Fibroblast of lung (primary cell): ENCODE measurements at places on chromosomes 16 and 17. TPM values are rescaled to one million over a fixed set of nuclear protein-coding genes. Genes with fewer than 3 reads are reported as not detected.

ABI3 gene
- not detected in 2 replicates for total RNA-seq

DNA sequence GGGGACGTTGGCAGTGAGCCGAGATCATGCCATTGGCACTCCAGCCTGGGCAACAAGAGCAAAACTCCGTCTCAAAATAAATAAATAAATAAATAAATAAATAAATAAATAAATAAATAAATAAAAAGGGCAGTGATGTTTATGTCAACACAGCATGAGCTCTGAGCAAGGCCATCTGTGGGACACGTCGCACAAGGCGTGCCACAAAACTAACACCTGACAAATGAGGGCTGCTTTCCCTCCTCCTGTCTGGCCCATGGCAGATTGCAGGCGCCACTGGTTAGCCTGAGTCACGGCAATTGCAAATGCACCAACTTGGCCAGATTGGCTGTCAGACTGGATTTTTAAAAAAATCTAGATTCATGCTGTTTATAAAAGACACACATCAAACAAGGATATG lies 25.9 kb upstream of the SPNS3 start:
- H3K36me3 ChIP-seq: no peaks in the 10 kb centered on the region
- H3K4me1 ChIP-seq: no peaks in the 10 kb centered on the region
- H3K4me3 ChIP-seq: no peak overlapping the region
- DNase-seq: peak; percentile 10
- no peak overlapping the region for H3K27ac ChIP-seq
- no peaks in the 10 kb centered on the region for H3K27me3 ChIP-seq

DNA sequence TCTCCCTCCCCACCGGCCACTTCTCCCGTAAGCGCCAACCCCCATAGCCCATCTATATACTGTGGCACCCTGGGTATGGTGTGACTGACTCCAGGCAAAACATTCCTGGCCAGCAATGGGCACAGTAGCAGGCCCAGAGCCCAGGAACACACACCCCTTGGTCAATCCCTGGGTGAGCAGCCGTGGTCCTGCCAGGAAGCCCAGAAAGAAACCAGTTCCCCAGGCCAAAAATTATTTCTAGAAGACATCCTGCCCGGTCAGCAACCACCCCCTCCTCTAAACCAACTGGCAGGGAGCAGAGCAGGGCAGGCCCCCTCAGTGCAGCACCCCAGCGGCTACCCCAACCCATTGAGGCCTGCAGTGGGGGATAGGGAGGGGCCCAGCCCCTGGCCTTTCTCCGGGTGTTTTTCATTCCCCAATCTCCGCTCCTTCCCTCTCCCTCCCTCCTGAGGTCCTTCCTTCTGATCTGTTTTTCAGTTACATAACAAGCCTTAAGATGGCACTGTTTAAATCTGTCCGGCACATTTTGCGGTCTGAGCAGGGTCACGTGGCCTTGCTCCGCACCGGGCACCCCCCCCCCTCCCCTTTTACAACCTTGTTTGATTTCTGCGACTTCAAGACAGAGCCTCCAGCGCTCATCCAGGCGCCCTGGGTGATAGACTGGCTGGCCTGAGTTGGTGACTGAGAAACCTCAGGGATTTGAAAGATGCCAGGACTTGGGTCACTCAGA lies 2.0 kb downstream of the NPTX1 start:
- peaks cover 21% of the 10 kb centered on the region for H3K27me3 ChIP-seq
- peaks cover 3% of the 10 kb centered on the region for H3K4me1 ChIP-seq
- H3K4me3 ChIP-seq: peak overlapping the region; percentile 46
- DNase-seq: peak; percentile 44
- H3K36me3 ChIP-seq: peaks cover 7% of the 10 kb centered on the region

DNA sequence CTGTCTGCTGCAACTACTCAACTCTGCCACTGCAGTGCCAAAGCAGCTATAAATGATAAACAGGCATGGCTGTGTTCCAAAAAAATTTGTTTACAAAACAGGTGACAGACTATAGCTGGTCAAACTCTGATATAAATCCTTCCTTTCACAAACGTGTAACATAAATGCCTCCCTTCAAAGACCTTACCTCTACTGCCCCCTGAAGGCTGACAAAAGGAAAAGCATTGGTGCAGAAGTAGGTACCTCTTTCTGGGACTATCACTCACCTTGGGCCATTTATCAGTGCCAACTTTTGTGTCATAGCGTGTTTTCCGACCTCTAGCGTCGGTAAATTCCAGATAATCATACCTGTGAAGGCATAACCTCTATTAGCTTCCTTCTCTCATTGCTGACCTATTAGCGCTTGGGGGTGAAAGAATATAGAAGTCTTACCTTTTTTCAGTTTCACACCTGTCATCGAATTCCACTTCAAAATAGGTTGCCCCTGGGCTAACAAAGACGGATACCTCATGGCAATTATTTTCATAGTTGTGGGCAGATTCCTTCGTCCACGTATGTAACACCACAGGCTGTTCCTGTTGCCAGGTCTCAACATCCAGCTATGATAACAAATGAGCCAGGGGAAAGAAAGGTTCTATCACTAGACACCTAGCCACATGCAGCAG lies 67.9 kb downstream of the ZZEF1 start:
- peaks cover 26% of the 10 kb centered on the region for H3K36me3 ChIP-seq
- no peak overlapping the region for H3K4me3 ChIP-seq
- H3K27me3 ChIP-seq: no peaks in the 10 kb centered on the region
- H3K27ac ChIP-seq: no peak overlapping the region
- DNase-seq: peak; percentile 35

GRCh38 chr16:82773018-82773417 lies 146.2 kb downstream of the CDH13 start:
- H3K4me1 ChIP-seq: no peaks in the 10 kb centered on the region
- H3K4me3 ChIP-seq: no peak overlapping the region
- no peak for DNase-seq

- H3K4me1 ChIP-seq: peaks cover 30% of the 10 kb centered on the region
- H3K27me3 ChIP-seq: no peaks in the 10 kb centered on the region
- DNase-seq: no peak
- no peak overlapping the region for H3K4me3 ChIP-seq
- peak overlapping the region; percentile 10 for H3K27ac ChIP-seq
- H3K36me3 ChIP-seq: no peaks in the 10 kb centered on the region
Measured at GRCh38 chr17:61254904-61255303, 144.7 kb upstream of the TBX2 start.

GRCh38 chr16:86824751-86825296 lies 246.5 kb downstream of the FOXL1 start:
- no peaks in the 10 kb centered on the region for H3K4me1 ChIP-seq
- no peak overlapping the region for H3K4me3 ChIP-seq
- no peak overlapping the region for H3K27ac ChIP-seq
- no peaks in the 10 kb centered on the region for H3K36me3 ChIP-seq

DNA sequence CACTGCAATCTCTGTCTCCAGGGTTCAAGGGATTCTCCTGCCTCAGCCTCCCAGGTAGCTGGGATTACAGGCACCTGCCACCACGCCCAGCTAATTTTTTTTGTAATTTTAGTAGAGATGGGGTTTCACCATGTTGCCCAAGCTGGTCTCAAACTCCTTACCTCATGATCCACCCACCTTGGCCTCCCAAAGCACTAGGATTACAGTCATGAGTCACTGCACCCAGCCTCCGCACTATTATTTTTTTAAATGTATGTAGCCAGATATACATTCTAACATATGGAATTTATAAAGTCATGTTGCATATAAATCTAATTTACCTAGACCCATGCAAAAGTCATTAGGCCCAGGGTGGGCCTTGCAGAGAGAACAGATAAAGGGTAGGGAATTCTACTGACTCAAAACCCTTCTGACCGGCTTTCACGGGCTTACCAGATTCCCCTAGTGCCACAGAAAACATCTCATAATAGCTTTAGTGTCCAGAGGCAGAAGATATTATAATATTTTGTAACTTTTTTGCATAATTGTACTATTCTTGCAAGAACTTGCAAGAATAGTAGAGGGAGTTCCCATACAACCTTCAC lies 20.5 kb upstream of the HELZ start:
- DNase-seq: no peak
- H3K27me3 ChIP-seq: no peaks in the 10 kb centered on the region
- no peak overlapping the region for H3K27ac ChIP-seq
- H3K36me3 ChIP-seq: no peaks in the 10 kb centered on the region
- H3K4me3 ChIP-seq: no peak overlapping the region

MMP2 gene
- 1,311 and 1,457 TPM in 2 replicates for total RNA-seq

DNA sequence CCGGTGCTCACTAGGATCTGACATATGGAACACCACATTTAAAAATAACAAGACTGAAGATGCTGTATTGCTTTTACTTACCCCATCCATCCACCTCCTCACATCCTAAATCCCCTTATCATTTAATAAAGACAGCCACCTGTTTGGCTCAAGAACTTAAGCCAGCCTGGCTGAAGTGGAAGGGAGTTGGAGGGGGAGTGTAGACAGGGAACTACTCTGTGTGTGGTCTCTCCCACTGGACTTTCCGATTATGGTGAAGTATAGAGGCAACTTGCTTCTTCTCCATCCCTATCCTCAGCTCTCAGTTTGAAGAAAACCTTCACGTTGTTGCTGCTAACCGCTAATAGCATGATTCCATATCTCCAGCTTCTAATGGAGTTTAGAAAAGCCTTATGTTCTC lies 313.4 kb downstream of the CDH11 start:
- H3K27me3 ChIP-seq: no peaks in the 10 kb centered on the region
- no peaks in the 10 kb centered on the region for H3K4me1 ChIP-seq
- H3K36me3 ChIP-seq: no peaks in the 10 kb centered on the region
- H3K27ac ChIP-seq: no peak overlapping the region
- no peak for DNase-seq
- H3K4me3 ChIP-seq: no peak overlapping the region

KRT39 gene
- total RNA-seq: 0.26 and 0.33 TPM in 2 replicates

- peaks cover 4% of the 10 kb centered on the region for H3K4me1 ChIP-seq
- no peaks in the 10 kb centered on the region for H3K36me3 ChIP-seq
- H3K27me3 ChIP-seq: no peaks in the 10 kb centered on the region
- DNase-seq: peak; percentile 81
- peak overlapping the region; percentile 52 for H3K4me3 ChIP-seq
- H3K27ac ChIP-seq: peak overlapping the region; percentile 62
Measured at GRCh38 chr16:83802135-83802534, 5.6 kb upstream of the HSBP1 start.
